Motor neuron (in vitro differentiated cells): ENCODE measurements at places on chromosomes 12 and 14.

DNA sequence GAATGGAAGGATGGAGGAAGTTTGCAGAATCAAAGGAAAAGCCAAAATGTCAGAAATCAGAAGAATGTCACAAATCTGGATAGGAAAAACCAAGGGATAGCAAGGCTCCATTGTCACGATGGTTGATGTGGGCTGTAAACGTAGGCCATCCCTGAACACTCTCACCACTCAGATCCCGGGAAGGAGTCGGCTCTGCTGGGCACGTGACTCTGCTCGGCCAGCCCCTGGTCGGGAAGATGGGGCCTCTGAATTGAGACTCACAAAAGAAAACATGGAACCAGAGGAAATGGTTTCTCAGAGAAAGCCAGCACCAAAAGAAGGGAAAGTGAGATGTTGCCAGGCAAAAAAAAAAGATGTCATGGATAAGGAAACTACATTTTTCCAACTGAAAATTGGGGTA is 26.2 kb downstream of the TCP11L2 start:
- ATAC-seq = no peak

- ATAC-seq = no peak
Measured at GRCh38 chr12:67694306-67694900, 45.9 kb downstream of the DYRK2 start.

DNA sequence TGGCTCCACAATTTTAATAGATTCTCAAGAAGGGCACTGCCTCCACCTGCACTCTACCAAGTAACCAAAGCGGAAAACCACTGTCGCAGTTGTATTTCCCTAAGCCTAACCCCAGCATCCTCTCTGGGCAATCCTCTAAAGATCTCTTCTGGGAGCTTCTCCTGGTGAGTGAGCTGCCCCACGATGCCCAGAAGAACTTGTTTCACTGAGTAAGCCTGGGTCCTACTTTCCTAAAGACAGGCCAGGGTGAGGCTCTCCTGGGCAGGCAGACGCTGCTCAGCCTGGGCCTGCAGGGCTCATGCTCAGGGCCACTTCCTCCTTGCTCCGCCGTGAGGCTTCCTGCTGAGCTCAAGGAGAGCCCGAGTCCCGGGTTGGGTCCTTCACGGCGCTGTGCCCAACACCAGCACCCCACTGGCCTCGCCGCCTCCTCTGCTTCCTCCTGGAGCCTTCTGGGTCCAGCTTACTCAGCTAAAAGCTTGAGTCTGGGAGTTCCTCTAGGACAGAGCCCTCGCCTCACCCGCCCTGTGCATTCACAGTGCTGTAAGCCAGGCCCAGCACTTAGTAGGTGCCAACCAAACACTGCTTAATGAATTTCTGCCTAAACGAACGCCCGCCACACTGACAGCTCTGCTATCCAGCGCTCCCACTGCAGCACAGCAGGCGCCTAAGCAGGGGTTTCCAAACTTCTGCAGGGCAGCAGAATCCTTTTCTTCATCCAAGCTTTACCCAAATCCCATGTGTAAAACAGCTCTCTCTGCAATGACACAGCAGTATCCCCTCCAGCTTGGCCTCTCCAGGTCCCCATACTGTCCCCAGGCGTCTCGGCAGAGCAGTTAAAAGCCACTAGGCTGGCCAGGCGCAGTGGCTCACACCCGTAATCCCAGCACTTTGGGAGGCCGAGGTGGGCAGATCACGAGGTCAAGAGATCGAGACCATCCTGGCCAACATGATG is 5.7 kb downstream of the RAB35 start:
- peak; percentile 17 for ATAC-seq

GRCh38 chr12:127278351-127278750 is 988.6 kb upstream of the TMEM132C start:
- ATAC-seq = no peak

GRCh38 chr14:92207012-92207927 is 85.5 kb downstream of the CPSF2 start:
- no peak for ATAC-seq

DNA sequence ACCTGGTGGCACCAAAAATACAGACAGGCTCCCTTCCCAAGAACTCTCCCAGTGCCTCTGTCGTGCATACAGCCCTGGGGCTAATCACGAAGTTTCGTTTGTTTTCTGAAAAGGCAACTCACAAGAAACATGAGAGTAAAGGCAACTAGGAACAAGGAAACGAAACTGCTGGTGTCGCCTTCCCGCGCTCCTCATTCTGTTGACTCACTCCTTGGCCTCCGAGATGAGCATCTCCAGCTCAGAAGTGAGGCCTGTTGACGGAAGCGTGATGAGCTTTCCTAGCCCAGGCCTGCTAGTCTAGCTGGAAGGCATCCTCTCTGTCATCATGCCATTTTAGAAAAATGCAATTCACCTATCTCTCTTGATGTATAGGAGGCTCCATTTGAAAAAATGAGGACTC is 50.5 kb downstream of the TTC9 start:
- no peak for ATAC-seq

DNA sequence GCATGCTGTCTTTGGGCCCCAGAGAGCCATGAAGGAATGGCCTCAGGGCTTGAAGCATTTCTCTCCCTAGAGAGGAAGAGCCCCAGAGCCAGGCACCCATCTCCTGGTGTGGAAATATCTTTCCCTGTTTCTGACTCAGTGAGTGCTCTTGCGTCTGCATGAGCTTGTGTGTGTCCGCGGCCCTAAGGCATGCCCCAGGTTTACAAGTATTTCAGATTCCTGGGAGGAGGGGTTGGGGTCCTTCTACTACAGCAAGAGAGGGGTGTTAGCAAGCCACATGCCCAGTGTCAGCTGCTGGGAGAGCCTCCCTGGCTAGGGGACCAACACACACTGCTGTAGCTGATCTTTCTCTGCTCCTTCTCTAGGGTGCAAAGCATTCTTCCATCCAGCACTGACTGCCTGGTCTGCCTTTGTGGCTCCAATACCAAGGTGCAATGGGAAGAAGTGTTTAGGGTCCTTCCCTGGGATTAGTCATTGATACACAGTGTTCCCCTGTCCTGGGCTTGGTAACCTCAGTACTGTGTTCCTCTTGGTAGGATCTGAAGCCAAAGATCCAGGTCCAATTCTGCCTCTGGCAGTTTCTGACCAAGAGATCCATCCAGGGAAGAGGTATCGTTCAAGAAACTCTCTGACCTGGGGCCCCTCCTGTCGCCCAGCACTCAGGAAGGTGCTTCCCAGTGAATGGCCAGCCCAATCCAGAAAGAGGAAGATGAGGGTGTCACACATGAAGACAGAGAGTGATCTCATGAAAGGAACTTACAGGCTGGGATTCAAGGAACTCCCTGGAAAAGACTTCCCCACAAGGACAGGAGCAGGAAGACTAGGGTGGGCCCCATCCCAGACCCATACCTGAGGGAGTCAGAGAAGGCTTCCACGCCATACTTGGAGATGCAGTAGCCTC is 3.1 kb downstream of the RDH16 start:
- ATAC-seq = no peak

GRCh38 chr14:75267141-75267721 is 11.4 kb upstream of the FOS start:
- peak; percentile 88 for ATAC-seq

DNA sequence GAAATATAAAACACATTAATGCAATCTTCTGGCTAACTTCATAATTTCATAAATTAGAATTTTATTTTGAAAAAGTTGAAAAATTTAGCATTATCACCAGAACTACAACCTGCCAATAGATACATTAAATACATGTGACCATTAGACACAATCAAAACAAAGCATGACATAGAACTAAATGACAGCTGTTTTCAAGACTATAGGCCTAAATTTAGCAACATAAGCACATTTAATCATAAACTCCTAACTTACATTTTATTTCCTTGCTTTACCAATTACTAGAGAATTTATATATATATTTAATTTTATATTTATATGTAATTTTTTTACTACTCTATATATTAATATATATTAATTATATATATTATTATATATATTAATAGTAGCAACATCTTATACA is 165.4 kb downstream of the CEP128 start:
- ATAC-seq = no peak

GRCh38 chr12:24997970-24998582 is 49.2 kb upstream of the BCAT1 start:
- peak; percentile 73 for ATAC-seq

DNA sequence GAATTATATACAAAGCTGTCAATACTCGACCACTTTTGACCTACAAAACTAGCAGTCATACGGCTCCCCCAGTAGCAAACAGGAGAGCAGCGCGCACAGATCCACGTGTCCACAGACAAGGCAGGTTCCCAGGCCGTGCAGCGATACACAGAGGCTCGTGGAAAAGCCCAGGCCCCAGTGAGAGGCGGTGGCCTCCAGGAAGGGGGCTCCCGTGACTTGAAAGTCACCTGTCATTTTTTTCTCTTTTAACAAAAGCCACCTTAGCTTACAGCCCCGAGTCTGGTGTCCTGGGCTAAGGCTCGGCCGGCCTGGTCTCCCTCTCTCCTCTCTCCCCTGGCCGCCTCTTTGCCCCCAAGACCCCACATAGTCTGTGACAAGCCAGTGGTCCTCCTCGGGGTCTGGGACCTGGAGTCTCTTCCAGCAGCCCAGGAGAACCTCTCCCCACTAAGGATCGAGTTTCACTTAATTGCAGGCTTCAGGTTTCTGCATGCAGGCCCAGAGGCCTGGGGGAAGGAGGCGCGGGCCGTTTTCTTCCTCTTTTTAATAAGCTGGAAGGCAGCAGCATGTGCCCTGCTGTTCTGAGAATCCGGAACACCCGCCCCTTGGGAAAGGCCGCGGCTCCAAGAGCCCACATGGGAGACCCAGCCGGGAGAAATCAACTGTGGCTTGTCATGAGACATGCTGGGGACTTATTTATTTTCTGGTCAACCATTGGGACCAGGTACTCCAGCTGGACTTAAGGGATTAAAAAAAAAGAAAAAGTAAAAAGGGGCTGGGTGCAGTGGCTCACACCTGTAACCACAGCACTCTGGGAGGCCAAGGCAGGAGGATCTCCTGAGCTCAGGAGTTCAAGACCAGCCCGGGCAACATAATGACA is 15.9 kb downstream of the NCOR2 start:
- peak; percentile 76 for ATAC-seq

DNA sequence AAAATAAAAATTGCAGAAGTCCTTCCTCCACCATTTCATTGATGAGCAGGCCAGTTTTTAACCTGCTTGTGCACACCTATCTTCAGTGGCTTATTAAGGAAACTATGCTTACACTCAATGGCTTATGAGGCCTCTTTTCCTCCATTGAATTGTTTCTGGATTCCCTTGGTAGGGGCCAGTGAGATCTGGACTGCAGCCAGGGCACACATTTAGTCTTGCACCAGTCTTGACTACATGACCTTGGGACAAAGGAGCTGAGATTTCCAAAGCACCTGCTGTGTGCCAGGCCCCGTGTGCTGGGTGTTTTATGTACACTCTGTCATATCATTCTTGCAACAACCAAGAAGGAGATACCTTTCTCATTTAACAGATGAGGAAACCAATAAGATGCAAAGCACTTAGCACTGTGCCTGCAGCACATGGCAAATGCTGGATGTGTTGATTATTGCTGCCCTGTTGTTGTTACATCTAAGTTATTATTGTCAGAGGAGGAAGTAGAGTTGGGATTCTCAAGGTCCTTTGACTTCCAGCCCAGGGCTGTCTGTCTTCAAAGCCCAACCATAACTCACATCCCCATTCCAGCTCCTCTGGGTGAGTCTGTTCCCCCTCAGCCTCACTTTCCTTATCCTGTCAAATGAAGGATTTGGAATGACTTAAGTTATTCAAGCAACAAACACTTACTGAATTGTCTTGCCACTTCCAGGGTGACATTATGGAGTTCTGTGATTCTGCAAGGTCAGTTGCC is 31.6 kb upstream of the RIN3 start:
- ATAC-seq = no peak
